ENCODE measurements at places on chromosomes 6 and 20.
A peak's percentile ranks its signal among the peaks of the same experiment; 100 is the strongest.

- DNase-seq: no peak
Measured at GRCh38 chr6:6694368-6694780, 105.9 kb downstream of the LY86 start.

GRCh38 chr6:19399406-19399805 lies 437.8 kb upstream of the ID4 start:
- DNase-seq: no peak

- DNase-seq: no peak
Measured at GRCh38 chr6:82183642-82184282, 63.8 kb downstream of the IBTK start.

GRCh38 chr6:26445934-26446667 lies 5.8 kb downstream of the BTN3A3 start:
- no peak for DNase-seq

GRCh38 chr6:153698637-153699036 lies 340.4 kb upstream of the OPRM1 start:
- no peak for DNase-seq

DNA sequence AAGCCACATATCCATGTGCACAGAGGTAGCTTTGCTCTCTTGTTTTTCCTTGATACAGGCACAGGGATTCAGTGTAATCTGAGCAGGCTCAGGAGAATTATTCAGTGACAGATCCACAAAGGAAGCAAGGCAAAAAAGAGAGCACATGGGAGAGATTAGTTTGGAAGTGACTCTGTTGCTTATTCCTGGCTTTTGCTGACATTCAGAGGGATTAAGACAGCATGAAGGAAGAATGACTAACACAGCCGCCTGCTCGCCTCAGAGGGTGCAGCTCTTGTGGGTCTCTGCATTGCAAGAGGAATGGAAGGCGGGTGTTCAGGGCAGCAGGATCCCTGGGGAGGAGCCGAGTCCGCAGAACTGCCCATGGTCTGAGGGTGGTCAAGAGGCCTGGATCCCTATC lies 203.4 kb upstream of the KCNQ5 start:
- no peak for DNase-seq

DNA sequence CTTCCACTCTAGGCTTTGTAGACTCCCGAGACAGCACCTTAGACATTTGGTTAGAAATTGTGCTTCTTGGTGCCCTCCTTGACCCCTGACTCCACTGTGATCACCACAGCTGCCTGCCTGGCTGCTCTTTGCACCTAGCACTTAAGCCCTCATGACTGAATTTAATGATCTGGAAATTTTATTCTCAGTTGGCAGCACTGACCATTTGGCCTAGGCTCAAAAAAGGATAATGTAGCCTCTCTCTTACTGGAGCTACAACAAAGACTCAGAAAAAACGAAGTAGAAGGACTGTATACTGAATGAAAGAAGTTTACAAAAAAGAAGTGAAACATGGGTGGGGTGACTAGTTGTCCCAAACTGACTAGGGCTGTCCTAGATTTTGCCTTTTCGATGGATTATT lies 11.3 kb upstream of the ABRACL start:
- DNase-seq: peak; percentile 77

GRCh38 chr6:42140032-42140431 lies 2.4 kb downstream of the C6orf132 start:
- no peak for DNase-seq

DNA sequence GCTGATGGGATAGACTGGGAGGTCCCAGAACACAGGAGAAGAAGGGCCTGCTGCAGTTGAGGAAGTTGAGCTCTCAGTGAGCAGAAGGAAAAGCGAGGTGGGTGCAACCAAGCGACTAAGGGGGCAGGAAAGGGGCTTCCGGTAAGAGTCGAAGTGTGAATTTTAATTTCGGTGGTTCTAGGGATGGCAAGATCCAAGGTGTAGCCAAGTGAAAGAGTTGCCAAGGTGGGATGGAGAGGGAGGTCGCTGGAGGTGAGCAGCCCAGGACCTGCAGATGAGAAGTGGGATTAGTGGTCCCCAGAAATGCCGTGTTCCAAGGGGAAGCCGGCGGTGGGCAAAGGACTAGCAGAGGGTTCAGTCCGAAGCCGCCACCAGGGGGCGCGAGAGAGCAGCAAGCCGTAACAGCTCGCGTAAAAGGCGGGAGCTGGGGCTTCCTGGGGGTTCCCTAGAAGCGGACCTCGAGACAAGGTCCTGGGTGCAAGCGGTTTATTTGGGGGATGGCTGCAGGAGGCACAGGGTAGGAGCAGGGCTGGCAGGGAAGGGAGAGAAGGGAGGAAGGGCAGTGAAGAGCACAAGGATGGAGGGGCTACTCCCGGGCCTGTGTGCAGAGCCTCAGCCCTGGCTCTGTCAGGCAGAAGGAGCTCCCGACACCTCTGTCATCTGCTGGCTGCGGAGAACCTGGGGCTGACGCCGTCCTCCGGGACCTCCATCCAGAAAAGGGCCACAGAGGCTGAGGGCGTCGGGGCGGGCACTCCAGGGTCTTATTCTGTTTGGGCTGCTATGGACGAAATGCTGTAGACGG lies 103.6 kb downstream of the PAX1 start:
- no peak for DNase-seq

DNA sequence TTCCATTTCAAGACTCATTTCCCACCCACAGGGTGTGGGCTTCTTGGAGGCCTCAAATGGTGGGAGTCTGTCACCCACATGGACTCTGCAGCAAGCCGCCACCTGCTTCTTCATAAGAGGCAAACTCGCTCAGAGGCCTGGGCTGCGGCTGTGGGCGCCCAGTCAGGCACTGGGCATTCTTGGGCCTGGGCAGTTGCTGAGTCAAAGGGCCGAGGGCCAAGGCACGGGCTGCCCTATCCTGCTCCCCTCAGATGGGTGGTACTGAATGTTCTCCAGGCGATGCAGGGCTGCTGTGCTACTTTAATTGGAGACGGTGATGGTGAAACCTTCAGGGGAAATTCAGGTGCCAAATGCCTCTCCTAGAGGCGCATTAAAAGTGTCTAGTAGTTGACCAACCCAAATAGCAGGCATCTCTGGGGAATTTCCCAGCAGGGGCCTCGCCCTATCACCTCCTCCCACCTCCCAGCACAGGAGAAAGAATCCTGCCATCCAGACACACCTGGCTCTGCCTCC lies 57.9 kb downstream of the MAFB start:
- DNase-seq: no peak

DNA sequence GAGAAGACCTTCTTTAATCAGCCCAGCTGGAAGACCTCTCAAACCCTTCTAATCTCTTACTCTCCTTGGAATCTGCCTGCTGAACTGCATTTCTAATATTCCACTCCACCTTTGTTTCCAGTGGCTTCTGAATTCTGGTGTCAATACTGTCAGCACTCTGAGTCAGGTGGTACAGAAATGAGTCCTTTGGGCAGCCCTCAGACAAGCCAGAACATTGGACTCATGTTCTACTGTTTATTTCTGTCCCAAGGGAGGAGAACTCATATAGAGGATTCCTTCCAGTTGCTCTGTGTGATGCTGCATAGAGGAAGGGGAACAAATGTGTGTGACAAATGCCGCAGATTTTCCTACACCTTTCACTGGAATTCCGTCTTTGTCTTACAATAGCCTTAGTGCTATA lies 114.8 kb downstream of the PHF3 start:
- DNase-seq: no peak

DNA sequence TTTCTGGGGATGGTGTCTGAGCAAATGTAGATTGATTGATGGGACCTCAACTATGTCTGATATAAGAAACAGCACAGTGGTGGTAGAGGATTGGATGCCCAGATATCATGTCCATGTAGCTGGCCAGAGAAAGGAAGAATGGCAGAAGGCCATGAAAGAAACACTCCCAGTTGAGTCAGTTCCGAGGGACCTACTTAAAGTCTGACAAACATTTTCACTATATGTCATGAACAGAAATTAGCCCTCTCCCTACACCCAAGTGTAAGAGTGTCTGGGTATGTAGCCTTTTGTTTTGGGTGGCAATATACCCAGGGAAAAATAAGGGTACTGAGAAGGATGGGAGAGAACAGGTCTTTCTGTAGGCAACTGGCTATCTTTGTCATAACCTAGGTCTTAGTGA lies 434.2 kb downstream of the BCKDHB start:
- DNase-seq: no peak

DNA sequence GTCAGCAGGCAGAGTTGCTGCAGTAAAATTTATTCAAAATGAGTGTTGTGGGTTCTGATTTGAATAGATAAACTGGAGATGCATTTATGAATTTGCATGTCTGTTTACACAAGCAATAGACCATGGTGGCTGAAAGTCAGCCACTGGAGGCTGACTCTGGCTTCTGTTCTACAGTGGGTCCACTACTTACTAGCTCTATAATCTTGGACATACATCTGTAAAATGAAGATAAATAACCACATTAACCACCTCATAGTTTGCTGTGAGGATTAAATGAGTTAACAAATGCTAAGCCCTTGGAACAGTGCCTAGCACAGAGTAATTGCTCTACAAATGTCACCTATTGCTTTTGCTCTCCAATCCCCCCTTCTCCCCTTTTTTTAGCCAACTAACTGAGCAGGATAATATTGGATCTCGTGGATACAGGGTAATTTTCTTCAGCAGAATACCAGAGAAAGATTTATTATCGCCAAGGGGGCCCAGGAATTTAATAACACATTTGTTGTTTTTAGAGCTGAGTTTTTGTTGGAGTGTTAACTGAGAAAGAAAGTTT lies 1.4 kb upstream of the PM20D2 start:
- DNase-seq: no peak

DNA sequence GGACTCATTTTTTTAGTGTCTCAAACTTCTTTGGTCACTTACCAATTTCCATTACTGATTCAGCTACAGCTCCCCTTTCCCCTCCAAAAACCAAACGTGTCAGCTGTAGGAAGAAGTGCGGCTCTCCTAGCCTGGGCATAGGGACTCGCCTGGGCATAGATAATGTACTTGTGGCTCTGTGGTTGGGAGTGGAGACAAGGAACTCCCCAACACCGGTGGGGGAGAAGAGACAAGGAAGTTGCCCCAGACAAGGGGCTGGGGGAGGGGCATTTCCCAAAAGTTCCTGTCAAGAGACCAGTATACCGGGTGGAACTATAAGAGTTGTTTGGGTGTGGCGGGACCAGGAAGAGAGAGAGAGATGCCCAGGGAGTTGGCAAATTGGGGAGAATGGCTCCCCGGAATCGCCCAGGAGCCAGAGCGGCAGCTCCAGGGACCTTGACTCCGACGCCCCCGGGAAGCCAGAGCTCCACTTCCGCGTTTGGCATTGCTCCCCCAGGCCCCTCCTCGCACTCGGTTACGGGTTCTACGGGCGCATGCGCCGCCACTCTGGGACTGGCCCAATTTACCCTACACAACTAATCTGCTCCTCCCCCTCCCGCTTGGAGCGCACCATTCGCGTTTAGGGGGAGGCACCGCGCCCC lies 871 bp upstream of the ZFAND3 start:
- peak; percentile 95 for DNase-seq

- DNase-seq: no peak
Measured at GRCh38 chr6:135012764-135013163, 41.9 kb downstream of the HBS1L start.

- no peak for DNase-seq
Measured at GRCh38 chr6:129498541-129498940, 211.4 kb downstream of the ARHGAP18 start.

GRCh38 chr6:42171813-42172581 lies 1.2 kb upstream of the GUCA1A start:
- no peak for DNase-seq

DNA sequence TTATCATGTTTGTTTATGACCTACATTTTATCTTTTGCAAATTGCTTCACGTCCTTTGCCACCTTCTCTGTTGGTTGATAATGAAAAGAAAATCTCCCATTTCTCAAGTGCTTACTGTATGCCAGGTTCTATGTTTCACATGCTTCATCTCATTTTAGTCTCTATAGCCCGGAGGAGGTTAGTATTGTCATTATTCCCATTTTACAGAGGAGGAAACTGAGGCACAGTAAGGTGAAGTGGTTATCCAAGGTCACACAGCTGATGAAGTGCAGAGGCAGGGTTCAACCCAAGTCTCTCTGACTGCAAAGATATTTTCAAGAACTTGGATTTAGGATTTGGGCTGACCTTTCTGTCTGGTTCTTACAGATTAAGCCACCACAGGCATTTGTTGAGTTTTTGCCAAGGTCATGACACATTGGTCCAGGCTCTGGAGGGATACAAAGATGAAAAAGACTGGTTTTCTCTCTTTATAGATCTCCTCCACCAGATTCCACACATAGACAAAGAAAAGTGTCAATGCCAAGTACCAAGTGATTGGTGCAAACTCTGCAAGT lies 20.6 kb downstream of the CNBD2 start:
- no peak for DNase-seq

GRCh38 chr6:34238585-34239499 lies 2.2 kb downstream of the HMGA1 start:
- no peak for DNase-seq

DNA sequence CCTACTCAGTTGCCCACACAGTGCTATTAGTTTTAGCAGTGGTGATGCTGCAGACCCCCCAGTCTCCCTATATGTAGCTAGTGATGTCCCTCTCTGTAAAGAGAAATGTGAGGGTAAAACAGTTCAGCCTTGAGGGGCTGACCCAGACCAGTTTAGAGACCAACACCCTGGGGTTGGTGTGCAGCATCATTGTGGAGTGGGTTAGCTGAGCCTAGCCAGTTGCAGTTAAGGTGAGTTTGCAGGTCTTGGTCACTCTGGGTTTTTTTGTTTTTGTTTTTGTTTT lies 401 bp upstream of the B3GALT4 start:
- DNase-seq: no peak

DNA sequence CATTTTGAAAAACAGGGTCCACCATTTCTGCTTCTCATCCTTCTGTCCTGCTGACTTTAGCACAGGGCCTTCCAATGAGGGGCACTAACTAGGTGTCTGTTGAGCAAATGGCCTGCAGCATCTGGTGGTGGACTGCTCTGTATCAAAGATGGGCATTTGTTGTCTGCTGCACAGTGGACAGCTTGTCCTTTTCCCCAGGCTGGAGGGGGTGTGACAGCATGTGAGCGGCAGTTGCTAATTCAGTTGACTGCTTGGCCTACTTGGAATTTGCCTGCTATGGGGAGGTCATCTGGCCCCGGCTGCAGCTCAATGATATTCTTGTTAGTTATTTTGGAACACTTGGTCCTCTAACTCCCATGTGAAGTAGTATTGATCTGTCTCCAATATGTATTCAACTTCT lies 93.7 kb downstream of the SH3BGRL2 start:
- DNase-seq: no peak

- DNase-seq: no peak
Measured at GRCh38 chr20:50671626-50672025, 19.7 kb downstream of the RIPOR3 start.

- DNase-seq: no peak
Measured at GRCh38 chr6:84739866-84740208, 24.6 kb downstream of the TBX18 start.

GRCh38 chr6:32713241-32713640 lies 27.9 kb upstream of the HLA-DQA2 start:
- DNase-seq: no peak
